Activated CD8-positive, alpha-beta memory T cell treated with anti-CD3 and anti-CD28 coated beads, Interleukin-2, amount 50 U/mL, for 4 hours (primary cell): ENCODE measurements at places on chromosomes 7 and 10.

- DNase-seq: no peak
Observed at GRCh38 chr10:101450277-101451080, 96.5 kb downstream of the BTRC start.

- DNase-seq: no peak
Observed at GRCh38 chr7:135822376-135822775, 73.8 kb upstream of the FAM180A start.

DNA sequence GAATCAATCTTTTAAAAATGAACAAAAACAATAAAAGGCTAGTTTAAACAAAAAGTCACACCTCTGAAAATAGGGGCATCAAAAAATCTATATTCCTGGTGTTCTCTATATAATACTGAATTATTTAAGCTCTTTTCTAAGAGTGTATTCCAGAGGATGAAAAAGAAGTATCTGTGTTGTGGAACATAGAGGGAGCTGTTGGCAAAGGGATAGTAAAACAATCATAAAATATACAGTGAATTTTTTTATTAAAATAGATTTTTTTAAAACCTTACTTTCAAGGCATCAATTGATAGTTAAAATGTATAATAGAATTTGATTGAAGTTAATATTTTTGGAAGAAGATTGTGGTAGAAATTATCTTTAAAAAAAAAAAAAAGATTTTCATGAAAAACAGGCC is 1409.1 kb upstream of the CELF2 start:
- no peak for DNase-seq

- DNase-seq: peak; percentile 39
Observed at GRCh38 chr7:101169110-101169837, 3.9 kb upstream of the VGF start.

DNA sequence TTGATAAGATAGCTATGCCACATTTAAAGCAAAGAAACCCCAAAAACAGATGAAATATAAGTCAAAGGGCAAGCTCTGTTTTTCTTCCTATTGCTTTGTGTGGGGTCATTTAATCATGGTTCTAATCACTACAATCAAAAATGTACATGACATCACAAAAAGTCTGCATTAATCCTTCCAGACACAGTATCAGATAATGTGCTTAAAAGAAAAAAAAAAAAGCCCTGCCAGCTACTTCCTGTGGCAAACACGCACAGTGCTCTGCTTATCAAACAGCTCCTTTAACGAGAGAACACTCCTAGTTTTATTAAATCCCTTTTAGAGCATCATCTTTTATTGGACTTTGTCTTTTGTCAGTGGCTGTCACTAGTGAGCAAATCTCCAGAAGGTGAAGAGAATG is 1005.8 kb downstream of the GATA3 start:
- DNase-seq: no peak

DNA sequence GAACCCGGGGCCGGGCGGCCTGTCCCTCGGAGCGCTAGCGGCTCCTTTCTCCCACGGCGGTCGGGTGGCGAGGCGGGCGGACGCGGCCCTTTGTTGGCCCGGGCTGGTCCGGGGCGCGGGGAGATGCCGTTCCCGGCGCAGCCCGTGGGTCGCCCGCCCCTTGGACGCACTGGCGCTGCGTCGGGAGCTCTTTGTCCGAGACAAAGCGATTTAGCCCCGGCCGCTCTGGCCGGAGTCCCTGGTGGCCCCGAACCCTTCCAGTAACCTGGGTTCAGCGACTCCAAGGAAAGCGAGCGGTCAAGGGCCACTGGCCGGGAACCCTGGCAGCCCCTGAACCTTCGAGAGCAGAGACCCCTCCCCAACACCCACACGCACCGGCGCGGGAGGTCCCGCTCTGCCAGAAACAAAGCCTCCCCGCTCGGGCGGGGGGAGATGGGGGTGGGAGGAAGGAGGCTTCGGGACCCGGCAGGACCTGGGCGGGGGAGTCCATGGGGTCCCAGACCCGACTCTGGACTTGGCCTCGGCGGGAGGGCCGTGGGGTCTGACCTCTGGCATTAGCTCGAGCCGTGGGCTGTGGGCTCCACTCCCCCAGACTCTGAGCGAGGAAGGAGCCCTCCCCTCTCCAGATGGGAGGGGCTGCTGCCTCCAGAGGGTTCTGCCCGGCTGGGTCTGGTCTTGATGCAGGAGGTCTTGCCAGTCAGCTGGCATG is 836 bp downstream of the DPYSL4 start:
- no peak for DNase-seq

GRCh38 chr7:46739518-46740234 is 818.6 kb upstream of the IGFBP3 start:
- no peak for DNase-seq

DNA sequence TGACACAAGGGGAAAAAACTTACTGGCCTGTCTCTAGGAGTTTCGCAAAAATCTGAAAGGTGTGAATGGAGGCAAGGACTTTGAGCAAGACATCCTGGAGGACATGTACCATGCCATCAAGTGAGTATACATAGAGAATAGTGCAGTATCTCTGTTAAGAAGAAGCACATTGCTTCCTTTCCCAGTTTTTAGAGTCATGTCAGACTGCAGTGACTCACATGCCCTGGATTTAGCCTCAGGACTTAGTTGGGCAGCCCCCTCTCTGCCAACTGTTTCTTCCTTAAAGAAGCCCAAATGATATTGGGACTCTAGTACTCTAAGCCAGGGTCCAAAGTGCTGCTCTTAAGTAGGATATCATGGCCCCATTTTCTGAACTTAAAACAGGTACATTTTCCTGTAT is 28.1 kb upstream of the NFKB2 start:
- no peak for DNase-seq

DNA sequence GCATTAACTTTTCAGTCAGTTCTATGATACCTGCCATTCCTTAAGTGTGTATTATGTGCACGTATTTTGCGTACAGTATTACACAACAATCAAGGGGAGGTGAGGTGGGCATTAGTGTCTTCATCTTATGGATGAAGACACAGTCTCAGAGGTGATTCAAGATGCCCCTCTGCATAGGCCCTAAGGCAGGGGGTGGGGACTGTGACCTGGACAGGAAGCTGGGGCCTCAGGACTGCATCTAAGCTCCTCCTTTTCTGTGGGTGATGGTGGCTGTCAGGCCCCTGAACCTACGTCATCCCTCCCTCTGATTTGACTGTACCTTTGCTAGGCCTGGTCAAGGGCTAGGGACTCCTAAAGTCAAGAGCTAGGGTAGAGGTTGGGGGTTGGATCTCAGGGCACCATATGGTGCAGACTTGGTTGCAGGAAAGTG is 38.9 kb downstream of the HK1 start:
- DNase-seq: no peak

DNA sequence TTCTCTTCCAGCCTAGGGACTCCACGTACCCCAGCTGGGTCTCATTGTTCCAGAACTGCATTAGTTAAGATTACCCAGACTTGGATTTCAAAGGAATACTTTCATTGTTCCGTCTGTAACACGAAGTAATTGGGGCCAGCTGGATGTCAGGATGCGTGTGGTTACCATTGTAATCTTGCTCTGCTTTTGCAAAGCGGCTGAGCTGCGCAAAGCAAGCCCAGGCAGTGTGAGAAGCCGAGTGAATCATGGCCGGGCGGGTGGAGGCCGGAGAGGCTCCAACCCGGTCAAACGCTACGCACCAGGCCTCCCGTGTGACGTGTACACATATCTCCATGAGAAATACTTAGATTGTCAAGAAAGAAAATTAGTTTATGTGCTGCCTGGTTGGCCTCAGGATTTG is 21.0 kb downstream of the LRRC17 start:
- no peak for DNase-seq

DNA sequence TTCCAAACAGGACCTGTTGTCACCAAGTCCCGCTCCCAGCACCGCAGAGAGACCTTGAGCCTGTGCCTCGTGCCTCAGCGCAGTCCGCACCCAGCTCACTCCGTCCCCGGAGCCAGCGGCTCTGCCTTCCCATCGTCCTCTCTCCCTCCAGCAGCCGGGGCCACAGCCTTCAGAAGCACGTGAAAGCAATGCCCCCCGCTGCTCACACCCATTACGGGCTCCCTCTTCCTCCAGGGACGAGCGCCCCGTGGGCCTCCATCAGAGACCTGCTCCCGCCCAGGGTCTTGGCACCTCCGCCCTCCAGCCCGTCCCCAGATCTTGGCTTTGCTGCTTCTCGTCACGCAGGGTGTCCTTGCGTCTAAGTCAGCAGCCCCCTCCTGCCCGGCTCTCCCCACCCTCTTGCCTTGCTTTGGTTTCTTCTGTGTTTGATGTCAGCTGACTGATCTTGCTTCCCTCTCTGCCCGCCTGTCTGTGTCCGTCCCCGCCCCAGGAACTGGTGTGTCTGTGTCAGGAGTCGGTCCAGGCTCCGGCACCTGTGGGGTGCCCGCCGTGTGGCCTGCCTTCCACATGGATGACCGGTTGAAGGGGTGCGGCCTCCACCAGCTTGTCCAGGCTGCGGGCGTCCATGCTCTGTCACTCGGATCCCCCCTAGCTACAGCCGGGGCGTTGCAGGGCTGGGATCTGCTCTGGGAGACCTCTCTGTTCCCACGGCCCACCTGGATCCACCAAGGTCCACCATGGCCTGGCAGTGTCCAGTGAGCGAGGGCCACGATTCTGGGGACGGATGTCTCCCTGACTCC is 61.9 kb downstream of the FOXL3 start:
- DNase-seq: peak; percentile 52

GRCh38 chr10:74924251-74924963 is 98.0 kb downstream of the KAT6B start:
- no peak for DNase-seq

DNA sequence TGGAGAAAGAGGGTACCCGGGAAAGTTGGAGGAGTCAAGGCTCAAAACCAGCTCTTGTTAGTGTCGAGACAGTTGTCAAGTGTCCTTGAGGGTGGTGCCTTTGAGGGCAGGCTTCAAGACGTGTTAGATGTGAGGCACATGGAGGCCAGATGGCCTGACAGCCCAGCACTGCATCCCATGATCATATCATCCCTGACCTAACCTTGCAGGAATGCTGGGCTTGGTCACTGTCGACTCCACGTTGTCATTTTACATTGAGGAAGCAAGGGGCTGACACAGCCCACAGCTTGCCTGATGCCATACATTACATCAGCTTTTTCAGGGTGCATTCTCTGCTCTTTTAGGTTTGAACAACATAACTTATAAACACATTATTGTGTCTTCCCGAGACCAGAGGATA is 114.1 kb downstream of the ABCA13 start:
- no peak for DNase-seq
